ENCODE measurements at places on chromosomes 6 and 20.
A peak's percentile ranks its signal among the peaks of the same experiment; 100 is the strongest.

GRCh38 chr6:11460001-11460668, 77.4 kb upstream of the TMEM170B start:
- DNase-seq, result peak; percentile 5

DNA sequence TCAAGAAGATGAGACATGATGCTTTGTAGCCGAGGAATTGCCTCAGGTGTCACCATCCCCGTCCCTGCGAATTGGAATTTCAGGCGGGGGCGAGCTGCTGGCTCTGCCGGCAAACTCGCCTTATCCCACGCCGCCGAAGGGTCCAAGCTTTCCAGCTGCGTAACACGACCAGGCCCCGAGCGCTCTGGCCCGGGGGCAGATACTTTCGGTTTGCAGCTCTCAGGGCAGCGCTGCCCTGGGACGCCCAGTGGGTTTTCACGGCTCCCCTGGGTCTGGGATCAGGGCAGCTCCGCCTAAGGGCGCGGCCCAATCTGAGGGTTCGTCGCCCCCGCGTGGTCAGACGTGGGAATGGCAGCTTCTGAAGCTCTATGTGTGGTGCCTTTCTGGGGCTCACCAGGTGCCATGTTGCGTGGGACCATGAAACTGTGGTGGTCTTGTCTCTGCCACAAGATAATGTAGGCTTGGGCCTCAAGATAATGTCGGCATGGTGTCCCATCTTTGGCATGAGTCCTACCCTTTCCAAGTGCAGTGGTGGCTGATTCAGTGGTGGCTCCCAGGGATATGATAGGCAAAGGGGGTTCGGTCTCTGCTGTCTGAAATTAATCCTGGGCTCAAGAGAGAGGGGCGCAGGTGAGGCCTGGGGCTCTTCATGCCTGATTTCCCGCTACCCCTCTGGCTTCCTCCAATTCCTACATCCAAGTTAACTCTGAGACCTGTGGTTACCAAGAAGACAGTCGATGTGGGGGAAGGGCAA, 21.0 kb downstream of the PIGT start:
- DNase-seq, result peak; percentile 87

DNA sequence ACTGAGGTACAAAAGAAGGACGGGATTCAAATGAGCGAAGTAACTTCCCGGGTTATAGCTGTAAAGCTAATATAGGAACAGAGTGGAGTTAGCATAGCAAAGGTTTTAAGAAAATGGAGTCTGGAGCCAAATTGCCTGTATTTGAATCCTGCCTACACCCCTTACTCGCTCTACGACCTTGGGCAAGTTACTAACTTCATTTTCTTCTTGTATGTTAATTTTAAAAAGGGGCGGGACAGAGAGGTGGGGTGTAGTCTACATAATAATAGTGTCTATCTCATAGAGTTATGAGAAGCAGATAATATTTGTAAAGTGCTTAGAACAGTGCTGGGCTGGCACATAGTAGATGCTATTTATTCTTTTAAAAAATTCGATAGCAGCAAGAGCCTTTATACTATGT, 705 bp downstream of the ZSCAN23 start:
- no peak for DNase-seq

- DNase-seq, result no peak
Observed at GRCh38 chr6:129546702-129547101, 163.3 kb downstream of the ARHGAP18 start.

DNA sequence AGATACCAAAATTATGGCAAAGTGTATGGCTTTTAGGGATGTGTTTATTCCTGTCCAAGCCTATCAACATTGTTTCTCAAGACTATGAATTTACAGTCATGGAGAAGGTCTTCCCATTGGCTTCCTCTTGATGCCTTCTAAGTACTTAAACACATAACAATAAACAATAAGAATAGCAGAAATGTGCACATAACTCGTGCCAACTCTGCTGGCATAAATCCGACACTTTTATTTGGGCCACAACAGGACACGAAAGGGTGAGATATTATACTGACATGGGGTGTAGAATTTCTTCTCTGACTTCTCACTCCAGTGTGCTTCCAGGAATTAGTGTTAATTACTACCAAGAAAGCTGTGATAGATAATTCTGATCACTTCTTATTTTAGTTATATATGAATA, 695.9 kb upstream of the SLC35B3 start:
- no peak for DNase-seq

DNA sequence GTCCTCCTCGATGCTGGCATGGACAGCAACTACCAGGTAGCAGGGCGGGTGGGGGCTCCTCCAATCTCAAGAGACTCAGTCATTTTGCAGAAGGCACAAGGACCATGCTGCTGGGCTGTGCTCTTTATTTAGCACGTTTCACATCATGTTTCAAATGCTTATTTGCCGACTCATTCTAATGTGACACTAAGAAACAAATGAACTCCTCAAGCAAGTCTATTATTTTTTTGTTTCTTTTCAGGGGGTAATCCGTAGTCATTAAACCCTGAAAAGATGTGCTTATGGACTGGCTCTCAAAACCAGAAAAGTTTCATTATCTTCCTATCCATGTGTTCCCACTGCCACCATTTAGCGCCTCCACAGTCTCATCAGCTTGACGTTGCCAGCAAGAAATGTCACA, 92.9 kb downstream of the ANKS1A start:
- DNase-seq, result no peak

- no peak for DNase-seq
Observed at GRCh38 chr6:79874531-79875134, 72.7 kb downstream of the ELOVL4 start.

- no peak for DNase-seq
Observed at GRCh38 chr20:1633535-1633934, 13.7 kb upstream of the SIRPB1 start.

- DNase-seq, result no peak
Observed at GRCh38 chr20:62658593-62659178, 16.4 kb downstream of the SLCO4A1 start.

DNA sequence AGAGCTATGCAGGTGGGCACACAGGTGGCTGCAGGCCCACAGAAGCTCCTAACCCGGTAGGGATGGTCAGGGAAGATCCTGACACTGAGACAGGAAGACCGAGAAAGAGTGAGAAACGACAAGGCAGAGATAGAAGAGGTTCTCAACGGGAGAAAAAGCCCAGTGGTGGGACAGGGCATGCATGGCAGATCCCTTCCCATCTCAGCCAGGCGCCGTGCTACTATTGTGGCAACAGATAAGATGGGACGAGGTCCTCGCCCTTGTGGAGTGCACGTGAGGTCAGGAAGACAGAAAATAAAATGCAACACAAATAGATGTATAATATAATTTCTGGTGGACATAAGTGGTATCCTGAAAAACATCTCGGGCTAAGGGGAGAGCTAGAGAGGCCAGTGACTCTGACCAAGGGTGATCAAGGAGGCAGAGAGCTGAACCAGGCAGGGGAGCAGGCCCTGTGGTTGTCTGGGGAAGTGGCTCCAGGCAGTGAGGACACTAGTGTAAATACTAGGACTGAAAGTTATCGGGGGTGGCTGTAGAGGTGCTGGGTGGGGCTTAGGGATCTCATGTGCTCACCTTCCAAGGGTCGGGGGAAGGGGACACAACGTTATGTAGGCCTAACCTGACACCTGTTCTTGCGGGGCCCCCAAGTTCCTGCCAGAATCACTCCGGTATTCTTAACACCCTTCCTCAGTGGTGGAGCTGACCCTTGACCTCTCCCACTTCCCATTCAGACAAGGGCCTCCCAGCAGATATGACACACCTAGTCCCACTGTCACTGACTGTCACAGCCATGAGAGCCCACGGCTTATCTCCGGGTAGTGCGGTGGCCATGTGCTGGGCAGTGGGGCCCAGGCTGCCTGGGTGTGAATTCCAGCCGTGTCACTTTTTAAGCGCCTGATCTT, 1.0 kb downstream of the SRXN1 start:
- no peak for DNase-seq

GRCh38 chr6:63571361-63572043, 778 bp upstream of the LOC128125822 start:
- peak; percentile 44 for DNase-seq

- no peak for DNase-seq
Observed at GRCh38 chr6:38818691-38819090, 103.6 kb downstream of the DNAH8 start.

All from stimulated activated CD4-positive, alpha-beta T cell treated with anti-CD3 and anti-CD28 coated beads, Interleukin-4, amount 100 ng/mL, for 24 hours (primary cell).